ENCODE measurements at places on chromosomes 7 and 10. TPM values are rescaled to one million over a fixed set of nuclear protein-coding genes. Genes with fewer than 3 reads are reported as not detected.

DNA sequence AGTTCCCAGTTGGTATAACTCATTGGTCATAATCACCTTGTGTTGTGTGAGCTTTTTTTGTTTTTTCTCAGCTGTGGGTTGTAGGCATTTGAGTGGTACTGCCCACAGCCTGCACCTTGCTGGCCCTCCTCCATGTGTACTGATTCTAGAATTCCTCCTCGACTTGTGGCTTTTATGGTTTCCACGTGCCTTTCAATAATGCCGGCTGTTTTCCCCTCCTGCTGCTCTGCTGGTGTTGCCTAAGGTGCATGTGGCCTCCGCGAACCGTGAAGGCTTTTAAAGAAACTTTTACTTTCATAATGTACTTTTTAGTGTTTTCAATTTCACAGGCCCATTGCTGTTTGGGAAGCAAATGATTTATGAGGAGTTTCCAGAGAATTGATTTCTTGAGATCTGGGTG lies 518.0 kb downstream of the REEP3 start:
- DNase-seq = no peak

POLR2J2 gene
- total RNA-seq = 6.9 TPM

DNA sequence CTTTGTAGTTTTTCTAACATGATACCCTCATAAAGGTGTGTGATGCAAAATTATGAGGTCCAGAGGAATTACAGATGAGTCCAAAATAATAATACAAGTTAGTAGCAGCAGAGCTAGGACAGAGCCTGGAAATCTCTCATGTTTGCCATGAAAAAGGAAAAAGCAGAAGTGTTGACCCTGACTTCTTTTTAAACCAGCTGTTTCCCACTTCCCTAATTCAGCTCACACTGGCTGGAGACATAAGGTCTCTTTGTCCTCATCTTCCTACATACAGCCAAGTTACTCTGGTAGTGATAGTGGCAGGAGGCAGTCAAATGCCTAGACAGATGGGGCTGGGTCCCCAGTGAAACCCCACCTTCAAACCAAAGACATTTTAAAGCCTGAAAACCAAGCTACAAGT lies 269.2 kb downstream of the C7orf25 start:
- no peak for DNase-seq

GRCh38 chr10:95319239-95319638 lies 28.4 kb upstream of the PDLIM1 start:
- DNase-seq = peak; percentile 60

GRCh38 chr7:69049326-69049725 lies 548.9 kb upstream of the AUTS2 start:
- DNase-seq = no peak

MKX gene
- total RNA-seq = 2.0 TPM

DNA sequence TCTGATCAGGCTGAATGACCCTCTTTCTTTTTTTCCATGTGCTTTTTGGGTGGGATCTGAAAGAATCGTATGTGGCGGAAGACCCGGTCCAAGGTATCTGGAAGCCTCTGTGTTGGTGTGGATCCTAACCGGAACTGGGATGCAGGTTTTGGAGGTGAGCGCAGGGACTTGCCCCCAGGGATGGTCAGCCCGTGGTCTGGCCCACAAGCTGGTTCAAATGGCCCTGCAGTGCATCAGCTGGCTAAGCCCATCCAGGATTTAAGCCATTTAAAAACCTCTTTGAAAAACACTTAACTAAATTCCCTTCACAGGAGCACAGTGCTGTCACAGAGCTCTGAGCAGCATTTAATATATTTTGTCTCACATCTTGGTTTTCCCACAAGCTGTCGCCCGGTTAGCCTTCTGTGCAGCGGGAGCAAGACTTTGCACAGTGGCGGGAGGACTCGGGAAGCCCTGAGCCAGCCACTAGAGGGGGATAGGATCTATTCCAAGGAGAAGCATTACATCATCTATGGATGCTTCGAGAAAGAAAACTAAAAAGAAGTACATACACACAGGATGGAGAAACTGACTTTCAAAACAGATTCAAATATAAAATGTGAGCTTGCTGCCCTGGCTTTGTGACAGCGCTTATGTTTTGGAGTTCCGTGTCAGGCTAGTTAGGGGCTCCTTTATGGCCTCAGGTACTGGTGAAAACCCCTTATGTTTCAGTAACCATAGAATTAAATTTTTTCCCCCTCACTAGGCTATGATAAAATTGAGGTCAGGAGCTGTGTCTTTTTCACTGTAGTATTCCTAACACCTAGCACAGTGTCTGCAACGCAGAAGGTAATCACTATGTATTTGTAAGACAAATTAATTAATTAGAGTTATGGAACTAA lies 11.3 kb downstream of the CPA2 start:
- DNase-seq = peak; percentile 82

VSTM4 gene
- total RNA-seq = 10.9 TPM

C10orf105 gene
- total RNA-seq = 0.58 TPM

PILRA gene
- total RNA-seq = 40.9 TPM

DNA sequence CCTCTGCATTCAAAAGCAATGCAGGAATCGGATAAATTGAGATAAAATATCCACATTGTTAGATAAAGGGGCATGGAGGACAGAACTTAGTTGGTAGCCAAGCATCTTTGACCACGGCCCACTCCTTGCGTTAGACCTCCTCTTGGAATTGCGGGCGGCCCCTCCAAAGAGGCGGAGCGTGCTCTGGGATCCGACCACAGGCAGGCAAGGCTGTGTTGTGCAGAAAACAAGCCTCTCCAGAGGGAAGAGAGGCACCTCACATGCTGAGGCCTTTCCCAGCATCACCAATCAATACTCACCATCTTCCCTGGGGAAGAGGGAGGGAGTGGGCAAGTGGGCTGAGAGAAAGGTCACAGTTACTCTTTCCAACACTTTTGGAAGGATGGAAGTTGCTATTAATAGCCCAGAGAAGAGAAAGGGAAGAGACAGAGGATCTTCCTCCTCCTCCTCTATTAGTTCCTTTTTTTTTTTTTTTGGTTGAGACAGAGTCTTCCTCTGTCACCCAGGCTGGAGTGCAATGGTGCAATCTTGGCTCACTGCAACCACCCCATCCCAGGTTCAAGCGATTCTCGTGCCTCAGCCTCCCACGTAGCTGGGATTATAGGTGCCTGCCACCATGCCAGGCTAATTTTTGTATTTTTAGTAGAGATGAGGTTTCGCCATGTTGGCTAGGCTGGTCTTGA lies 49.7 kb upstream of the NRF1 start:
- no peak for DNase-seq

BLNK gene
- 7.8 TPM for total RNA-seq

DNA sequence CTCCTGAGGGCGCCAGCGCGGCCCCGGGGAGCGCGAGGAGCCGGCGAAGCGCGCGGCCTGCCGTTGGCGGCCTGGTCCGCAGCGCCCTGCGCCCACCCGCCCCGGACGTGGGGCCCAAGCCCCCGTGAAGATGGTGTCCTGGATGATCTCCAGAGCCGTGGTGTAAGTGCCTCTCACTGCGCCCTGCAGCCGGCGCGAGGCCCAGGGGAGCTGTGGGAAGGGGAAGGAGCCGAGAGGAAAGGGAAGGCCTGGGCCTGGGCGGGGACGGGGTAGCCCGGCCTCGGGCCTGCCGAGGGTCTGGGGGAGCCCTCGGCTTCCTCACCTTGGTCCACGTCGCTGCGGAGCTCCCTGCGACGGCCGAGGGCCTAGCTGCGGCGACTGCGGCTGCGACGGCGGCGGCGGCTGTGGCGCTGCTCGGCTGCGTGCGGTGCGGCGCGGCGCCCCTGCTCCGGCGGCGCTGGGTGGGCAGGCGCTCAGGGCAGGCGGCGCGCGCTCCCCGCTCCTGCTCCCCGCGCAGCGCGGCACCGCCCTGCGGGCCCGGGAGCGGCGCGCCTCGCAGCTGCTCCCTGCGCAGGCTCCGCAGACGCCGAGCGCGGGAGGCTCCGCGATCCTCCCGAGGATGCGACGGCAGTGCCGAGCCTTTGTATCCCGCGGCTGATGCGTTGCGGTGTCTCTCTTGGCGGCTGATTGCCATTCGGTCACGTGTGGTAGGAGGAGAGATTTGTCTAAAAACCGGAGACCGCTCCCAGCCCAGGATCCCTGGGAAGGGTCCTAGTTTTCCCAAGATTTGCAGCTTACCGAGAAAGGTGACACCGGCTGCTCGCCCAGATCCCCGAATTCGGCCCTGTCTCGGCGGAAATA lies 445 bp downstream of the REEP3 start:
- DNase-seq = peak; percentile 89

DNA sequence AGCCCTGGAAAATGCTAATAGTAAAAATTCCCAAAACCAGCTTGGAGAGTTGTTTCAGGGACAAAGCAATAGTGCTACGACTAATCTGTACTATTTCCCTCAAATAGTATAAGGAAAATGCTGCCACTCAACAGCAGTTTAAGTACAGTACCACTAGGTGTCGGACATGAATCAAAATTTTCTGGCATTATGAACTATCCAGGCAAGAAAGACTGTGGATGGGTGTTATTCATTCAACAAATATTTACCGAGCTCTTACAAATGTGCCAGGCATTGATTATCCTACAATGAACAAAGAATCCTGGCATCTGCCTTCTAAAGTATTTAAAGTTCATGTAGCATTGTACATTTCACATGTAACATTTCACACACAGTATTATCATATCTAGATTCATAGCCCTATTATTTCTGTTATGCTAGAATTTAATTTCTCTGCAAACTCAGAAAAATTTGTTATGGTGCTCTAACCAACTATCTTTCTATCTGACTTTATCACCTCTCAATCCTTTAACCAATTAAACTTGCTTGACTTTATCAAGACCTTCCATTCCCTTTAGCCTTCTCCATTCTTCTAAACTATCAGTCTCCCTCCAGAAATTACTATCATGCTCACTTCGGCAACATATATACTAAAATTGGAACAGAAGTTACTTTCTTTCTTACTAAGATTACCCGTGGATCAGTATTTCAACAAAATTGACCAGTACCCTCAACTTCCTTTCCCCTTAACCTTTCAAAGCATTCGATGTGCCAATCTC lies 80.6 kb downstream of the ARHGAP21 start:
- DNase-seq = peak; percentile 14

CLIP2 gene
- total RNA-seq = 19.5 TPM

DNA sequence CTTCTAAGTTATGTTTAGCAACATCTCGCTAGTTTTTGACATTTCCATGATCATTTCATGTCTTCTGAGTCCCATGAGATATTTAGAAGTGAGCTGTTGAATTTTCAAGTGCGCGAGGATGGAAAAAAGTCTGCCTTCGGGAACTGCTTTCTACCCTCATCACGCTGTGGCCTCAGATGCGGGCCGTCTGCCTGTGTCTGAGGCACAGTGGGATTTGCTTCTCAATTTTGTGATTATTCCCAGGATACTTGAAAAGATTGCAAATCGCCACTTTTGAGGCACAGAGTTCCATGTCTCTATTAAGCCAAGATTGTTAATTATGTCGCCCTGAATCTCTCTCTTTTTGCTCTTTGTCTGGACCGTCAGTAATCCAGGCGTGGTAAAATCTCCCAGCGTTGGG lies 30.8 kb upstream of the NKX6-2 start:
- DNase-seq = no peak

DNA sequence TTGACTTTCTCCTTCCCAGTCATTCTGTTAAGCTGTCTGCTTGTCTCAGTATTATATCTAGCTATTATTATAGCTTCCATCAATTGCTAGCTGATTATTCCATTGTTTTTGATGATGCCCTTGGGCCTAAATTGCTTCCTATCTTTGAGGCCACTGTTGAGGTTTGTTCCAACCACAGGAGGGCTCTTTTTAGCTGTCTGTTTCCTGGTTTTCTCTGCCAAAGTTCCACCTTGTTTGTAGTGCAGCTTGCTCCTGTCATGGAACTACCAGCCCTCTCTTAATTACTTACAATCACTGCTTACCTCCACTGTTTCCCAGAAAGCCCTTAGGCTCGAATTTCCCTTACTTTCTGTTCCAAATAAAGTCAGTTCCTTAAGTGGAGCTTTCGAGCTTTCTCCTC lies 118.7 kb upstream of the SEC61G start:
- no peak for DNase-seq

- DNase-seq = peak; percentile 22
Observed at GRCh38 chr7:123410273-123410904, 124.0 kb downstream of the IQUB start.

DNA sequence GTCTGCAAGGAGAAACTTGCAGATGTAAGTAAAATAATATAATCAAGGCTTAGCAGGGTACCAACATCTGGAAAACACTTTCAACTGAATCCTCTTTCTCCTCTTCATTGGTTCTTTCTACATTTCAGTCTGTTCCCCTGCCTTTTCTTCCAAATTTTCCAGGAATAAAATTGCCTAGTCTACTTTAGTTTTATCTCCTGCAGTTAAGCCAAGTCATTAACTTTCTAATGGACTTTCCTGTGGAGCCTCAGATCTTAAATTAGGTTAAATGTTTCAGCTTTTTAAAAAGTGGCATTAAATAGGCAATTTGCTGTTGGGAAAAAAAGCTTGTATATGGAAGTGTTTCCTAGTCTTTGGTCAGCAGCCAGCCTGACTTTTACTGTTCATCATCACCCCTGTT lies 70.8 kb downstream of the EEPD1 start:
- DNase-seq = no peak

ZSCAN21 gene
- 13.1 TPM for total RNA-seq

- DNase-seq = no peak
Observed at GRCh38 chr7:19537942-19538401, 170.9 kb downstream of the POLR1F start.

- peak; percentile 73 for DNase-seq
Observed at GRCh38 chr10:88582806-88583583, at the start of gene RNLS. Gene RNLS, minus strand, starts transcription at chr10:88583318.

GCC1 gene
- total RNA-seq = 12.4 TPM

GRCh38 chr7:16223963-16224707 lies 197.2 kb downstream of the CRPPA start:
- DNase-seq = no peak

NAMPT gene
- total RNA-seq = 227 TPM

GRCh38 chr10:113590581-113590980 lies 37.7 kb downstream of the HABP2 start:
- no peak for DNase-seq

GRCh38 chr7:823649-824048 lies 8.6 kb upstream of the SUN1 start:
- DNase-seq = no peak

DNA sequence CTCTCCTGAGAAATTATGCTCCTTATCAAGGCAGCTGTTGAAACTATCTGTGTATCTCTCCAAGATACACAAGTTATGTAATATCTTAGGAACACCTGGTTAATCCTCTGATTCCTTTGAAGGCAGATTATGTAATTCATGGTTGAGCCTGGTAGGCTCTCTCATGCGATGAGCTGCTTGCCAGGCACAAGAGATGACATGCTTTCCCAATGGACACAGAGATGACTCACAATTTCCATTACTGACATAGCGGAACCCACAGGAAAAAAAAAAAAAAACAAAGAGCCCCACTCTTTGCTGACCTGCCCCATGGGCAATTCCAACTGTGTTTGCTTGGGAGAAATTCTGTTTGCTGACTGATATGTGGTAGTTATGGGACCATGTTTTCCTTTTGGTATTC lies 736.4 kb upstream of the PHF14 start:
- DNase-seq = no peak

- DNase-seq = peak; percentile 27
Observed at GRCh38 chr7:48959676-48960075, 35.3 kb downstream of the CDC14C start.

Measured in lung (tissue), 17 donors.